Omental fat pad (tissue), 4 donors: ENCODE measurements at places on chromosomes 7 and 10.

GRCh38 chr10:58851606-58852005 is 324.8 kb upstream of the PHYHIPL start:
- no peak for DNase-seq

DNA sequence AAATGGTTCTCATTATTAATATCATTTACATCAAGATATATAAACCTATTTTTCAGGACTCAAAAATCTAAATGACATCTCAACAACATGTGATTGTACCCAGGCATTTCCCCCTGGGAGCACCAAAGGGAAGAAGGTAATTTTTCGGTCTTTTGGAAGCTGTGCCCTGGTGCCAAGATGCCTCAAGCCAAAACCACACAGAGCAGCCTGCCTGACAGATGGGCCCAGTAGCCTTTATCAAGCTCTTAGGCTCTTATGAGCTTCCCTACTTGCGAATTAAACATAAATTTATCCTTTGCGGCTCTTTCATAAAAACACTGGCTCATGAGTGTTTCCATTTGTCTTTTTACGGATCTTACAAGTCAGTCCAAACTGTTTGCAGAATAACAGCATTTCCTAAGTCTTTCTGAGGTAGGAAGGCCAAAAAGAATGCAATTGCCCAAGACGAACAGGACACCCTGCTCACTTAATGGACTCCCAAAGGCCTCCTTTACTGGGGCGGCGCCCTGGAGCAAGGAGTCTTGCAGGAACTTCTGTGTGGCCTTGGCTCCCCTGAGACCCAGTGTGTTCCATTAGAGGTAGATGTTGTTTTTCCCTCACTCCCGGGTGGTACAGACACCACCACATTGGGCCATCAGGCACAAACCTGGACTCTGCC is 4.1 kb upstream of the RASSF4 start:
- DNase-seq: peak; percentile 21

DNA sequence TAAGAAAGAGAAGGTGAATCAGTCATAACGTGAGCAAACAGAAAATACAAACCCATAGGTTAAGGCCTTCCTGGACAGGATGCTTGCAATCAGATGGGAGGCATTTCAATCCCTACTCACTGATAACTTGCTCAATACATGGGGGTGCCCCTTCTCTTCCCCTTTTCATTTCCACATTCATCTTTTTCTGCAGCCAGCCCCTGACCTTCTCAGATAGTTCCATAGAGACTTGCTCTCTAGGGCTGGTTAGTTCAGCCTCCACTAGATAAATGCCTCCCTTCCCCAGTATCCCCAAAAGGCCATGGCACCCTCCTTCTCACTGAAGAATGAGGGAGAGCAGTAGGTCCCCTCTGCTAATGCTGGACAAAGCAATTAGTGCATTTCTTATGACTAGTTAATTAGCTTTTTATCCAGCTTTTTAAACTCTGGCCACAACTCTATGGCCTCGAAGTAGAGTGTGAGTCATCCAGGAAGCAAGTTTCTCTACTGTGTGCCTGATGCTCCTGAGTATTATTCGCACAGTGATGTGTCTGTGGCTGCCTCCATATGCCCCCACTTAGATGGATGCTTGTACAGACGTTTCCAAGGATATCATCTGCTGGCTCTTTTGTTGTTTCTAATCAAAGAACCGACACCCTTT is 12.7 kb downstream of the CHN2 start:
- DNase-seq: no peak

- DNase-seq: no peak
Observed at GRCh38 chr7:131173145-131173890, 154.4 kb upstream of the MKLN1 start.

GRCh38 chr10:62761115-62761514 is 43.4 kb upstream of the ADO start:
- no peak for DNase-seq

DNA sequence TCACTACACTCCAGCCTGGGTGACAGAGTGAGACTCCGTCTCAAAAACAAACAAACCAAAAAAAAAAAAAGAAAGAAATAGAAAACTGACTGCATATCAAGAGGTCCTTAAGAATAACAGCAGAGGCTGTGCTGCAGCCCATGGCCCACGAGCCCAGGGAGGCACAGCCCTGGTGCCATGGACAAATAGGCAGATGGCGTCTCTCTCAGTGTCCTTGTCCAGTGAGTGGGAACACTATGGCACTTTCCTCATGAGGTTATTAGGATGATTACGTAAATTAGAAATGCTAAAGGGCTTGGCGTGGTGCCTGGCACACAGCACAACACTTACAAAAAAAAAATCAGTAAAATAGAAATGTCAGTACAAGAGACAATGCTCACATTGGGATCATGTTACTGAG is 33.4 kb upstream of the PFKP start:
- no peak for DNase-seq

GRCh38 chr7:140841166-140841715 is 83.5 kb downstream of the BRAF start:
- DNase-seq: no peak

GRCh38 chr10:37640301-37640700 is 217.1 kb downstream of the ZNF248 start:
- DNase-seq: no peak

GRCh38 chr10:128152741-128153580 is 26.7 kb upstream of the MKI67 start:
- DNase-seq: no peak

GRCh38 chr10:22222236-22223190 is 4.7 kb upstream of the EBLN1 start:
- DNase-seq: no peak

DNA sequence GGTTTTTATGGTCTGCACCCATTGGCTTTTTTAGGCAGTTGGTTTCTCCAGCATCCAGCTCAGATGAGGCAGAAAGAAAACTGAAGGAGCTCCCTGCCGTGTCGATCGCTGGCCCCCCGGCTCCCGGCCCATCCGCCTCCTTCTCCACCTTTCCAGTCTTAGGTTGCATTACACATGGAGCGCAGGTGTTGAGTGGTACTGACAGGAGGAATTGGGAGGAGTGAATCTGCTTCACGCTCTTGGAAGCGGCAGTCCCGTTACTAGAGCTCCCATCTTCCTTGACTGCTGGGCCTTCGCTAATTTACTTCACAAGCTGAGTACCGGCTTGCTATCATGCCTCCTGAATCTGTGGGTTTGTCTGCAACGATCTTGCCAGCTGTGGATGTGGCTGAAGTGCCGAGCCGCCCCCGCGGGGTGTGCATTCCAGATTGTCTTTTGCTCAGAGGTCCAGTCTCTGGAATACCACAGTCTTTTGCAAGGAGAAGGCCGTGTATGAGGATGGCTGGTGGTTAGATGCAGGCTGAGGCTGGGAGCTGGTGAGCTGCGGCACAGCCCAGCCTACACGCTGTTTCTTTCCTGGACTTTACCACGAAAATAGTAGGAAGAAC is 17.1 kb downstream of the IQCE start:
- no peak for DNase-seq

DNA sequence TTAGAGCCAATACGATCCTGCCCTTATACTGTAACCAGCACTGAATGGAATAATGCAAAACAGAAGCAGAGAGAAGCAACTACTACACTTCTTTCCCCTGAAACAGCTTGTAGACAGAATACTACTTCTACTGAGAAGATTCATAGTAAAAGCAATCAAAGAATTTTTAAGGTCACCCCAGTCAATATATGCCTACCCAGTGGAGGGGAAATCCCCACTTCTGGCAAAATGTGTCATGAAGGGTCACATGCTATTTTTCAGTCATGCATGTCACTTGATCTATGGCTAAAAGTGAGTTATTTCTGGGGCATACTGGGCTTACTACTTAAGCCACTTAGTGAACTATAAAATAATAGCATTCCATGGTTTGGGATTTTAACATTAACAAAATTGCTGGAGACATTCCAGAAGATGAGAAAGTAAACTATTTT is 25.6 kb downstream of the IRF5 start:
- no peak for DNase-seq

DNA sequence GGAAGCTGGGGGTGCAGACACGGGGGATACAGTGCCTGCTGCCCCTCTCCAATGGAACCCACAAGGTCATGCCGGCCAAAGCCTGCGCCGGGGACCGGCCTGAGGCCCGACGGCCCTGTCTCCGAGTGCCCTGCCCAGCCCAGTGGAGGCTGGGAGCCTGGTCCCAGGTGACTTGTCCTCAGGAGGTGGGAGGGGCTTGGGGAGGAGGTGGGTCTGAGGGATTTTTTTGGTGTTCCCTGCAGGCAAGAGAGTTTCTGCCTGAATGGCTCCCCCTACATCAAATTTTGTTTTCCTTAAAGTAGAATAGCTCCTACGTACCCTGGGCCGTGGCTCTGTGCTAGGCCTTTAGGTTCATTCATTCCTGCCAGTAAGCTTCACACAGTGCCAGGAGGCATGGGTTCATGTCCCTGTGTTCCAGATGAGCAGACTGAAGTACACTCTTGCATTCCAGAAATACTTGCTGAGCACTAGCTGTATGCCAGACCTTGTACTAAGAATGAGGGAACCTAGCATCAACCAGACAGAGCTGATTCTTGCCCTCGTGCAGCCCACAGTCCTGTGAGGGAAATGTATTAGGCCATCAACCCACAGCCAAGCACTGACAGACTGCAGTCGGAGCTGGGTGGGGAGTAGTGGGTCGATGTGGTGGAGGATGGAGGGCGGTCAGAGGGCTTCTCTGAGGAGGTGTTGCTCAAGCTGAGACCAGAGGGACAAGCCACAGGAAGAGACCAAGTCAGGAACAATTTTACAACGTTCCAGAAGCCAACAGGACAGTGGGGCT is 31.1 kb downstream of the TBATA start:
- no peak for DNase-seq

DNA sequence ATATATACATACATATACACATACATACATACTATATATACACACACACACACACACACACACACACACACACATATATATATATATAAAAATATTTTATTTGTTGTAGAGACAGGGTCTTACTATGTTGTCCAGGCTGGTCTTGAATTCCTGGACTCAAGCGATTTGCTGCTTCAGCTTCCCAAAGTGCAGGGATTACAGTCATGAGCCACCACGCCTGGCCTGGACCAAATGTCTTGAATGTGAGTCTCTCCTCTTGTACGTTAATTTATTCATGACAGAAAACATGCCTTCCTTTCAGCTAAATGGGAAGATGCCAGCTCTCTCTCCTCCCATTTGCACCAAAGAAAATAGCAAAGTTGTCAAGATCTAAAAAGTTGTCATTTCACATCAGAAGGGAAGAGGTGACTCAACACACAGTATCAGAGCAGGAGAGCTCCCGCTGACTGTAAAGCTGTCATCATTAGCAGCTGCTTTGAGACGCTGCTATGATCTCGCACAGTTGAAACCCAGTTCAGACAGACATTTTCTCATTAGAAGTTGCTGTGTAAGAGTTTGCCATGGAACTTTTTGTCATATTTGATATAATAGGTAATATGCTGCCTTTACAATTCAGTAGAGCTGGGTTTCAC is 224.3 kb downstream of the SFMBT2 start:
- DNase-seq: no peak

DNA sequence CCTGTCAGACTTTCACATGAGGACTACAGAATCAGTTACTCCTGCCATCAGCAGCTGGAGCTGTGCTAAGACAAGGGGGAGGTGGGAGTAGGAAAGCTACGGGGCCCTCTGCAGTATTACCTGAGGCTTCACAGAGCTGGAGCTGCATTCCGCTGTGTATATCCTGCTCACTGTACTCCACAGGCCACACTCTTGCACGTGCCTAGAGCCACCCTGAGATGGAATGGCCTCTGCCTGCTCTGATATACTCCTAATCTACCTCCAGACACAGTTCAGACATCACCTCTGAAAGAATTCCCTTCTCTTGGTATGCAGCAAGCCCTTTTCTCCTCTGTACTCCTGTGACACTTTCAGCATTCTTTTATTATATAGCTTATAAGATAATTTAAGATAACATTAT is 34.8 kb downstream of the TRDMT1 start:
- DNase-seq: no peak

DNA sequence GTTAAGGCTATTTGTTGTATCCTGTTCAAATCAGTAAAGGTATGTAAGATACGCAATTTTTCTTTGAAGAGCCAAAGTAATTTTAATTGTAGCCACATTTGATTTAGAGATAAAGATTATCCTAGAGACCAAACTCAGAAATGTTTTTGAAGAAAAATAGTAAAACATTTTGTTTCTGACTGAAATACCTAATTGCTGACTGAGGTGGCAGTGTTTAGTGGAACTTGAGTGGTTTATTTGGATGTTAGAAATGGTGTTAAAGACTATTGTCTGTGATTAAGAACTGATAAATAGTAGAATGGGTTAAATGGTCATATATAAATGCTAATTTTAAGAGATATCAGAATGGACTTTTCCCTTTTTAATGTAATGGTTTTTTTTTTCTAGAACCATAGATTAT is 15.3 kb downstream of the EDRF1 start:
- no peak for DNase-seq

- no peak for DNase-seq
Observed at GRCh38 chr7:52500841-52501240, 534.6 kb upstream of the POM121L12 start.

DNA sequence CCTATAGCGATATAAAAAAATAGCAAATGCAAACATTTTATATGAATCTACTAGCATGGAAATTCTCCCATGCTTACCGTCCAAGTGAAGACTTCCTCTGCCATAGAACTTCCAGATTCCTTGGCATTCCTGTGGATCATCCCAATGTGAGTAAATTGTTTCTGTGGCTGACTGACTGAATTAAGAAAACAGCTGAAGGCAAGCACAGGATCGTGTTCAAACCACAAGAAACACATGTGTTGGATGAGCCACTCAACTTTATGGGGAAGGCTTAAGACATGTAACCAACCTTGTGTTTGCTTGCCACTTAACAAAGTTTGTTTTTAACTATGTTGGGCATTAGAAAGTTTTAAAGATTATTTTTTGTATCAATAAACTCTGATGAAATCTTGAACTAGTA is 2.6 kb upstream of the MYPN start:
- DNase-seq: no peak

DNA sequence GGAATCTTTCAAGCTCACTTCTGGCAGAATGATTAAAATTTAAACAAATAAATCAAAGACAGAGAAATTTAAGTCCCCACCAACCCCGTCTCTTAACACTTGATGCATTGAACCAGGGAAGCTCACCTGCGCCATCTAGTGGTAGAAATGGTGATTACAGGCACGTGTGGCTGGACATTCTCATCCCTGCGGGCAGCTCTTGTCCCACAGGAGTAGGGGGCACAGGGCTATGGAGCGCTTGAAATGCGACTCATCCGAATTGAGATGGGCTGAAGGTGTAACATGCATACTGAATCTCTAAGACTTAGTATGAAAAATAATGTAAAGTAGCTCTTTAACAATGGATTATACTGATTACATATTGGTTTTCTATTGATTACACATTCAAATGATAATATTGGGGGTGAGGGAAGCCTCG is 24.8 kb upstream of the SLIT1 start:
- DNase-seq: peak; percentile 94

DNA sequence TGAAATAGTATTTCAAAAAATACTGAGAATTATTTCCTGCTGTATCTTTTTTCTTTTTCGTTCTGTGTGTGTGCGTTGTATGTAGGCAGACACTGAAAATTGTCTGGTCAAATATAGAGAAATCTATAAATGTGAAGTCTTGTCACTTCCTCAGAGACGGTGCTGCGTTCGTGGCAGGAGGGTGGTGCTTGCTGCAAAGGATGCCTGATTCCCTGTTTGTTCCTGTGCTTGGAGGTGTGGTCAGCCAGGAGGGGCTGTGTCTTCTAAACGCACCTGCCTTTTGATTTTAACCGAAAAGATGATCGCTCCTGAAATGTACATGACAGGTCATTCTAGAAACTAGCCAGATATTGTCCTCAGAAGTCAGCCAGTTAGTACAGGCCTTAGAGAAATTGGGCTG is 32.5 kb upstream of the PRKAR1B start:
- DNase-seq: no peak

GRCh38 chr7:126535176-126535575 is 717.6 kb downstream of the GRM8 start:
- DNase-seq: no peak
